ENCODE measurements at places on chromosomes 13 and 19. TPM values are rescaled to one million over a fixed set of nuclear protein-coding genes. Genes with fewer than 3 reads are reported as not detected.

DNA sequence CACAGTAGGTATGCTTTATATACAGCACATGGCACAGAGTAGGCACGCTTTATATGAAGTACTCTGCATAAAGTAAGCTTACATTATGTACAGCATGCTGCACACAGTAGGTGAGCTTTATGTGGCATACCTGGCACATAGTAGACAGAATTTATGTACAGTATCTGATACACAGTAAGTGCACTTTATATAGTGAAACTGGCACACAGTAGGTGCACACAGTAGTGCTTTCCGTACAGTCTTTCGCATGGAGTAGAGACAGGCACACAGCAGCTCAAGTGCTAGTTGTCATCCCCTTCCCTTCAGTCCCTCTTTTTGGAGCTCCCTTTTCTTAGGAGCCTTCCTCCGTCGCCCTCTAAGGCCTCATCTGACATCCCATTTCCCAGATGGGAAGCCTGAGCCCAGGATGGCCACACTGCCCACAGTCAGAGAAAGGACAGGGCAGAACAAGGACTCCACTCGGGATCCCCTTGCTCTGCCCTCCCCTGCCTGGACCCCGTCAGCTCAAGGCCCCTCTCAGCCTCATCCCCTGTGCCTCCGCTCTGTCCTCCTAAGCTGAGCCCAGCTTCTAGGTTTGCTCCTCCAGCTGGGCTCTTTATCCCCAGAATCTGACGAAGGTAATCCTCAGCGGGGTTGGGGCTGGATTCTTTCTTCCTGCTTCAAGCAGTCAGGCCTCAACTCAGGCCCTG, 852 bp upstream of the CYP4F12 start:
- no peak for DNase-seq

GRCh38 chr13:97332742-97333141, 101.2 kb upstream of the RAP2A start:
- DNase-seq, result no peak

- DNase-seq, result peak; percentile 33
These were observed 106.8 kb downstream of the NHLRC3 start for GRCh38 chr13:39144941-39145533.

DNA sequence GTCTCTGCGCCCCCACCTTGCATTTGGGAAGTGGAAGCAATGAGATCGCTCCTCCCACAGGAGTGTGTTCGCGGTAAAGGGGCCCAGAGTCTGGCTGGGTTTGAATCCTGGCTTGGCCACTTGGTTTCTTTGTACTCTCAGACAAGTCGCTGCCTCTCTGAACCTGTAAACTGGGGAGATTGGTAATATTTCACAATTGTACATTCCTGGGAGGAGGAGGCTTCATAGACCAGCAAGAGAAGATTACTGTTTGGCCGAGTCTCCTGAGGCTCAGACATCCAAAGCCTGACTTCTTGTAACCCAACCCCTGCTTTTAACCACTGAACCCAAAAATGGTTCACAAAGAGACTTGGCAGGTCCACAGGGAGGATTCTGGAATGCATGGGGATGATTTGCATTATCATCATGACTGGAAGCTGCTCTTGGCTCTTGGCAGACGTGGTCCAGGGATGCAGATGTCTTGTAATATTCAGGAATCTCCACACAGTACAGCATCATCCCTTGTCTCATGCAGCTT, 13.6 kb upstream of the STRN4 start:
- DNase-seq, result peak; percentile 52

DNA sequence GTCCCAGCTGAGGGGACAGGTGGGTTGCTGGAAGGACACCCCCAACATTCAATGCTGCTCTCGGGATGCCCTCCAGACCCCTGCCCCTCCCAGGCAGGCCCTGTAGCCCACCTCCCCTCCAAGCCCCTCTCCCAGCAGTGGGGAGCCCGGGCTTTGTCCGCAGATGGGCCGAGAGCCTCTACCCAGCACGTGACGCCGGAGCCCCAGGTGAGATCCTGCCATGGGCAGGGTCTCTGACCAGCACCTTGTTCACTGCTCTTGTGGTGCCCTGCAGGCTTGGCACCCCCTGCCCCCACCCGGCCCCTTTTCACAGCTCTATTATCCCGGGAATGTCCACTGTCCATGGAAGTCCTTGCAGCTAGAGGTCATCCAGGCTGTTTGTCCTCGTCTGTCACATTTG, 76.5 kb downstream of the C1QTNF9 start:
- no peak for DNase-seq

NEK5 gene
- total RNA-seq, result not detected

PODNL1 gene
- total RNA-seq, result not detected

PRMT1 gene
- total RNA-seq, result 104 TPM

Measured in stomach (tissue), 19 donors.